ENCODE measurements at places on chromosomes 6 and 20. TPM values are rescaled to one million over a fixed set of nuclear protein-coding genes. Genes with fewer than 3 reads are reported as not detected.

Gene PLTP
- 1.6 TPM for total RNA-seq

Gene BPI
- total RNA-seq: not detected

Gene FAM217A
- total RNA-seq: not detected

Gene FOXQ1
- total RNA-seq: 5.2 TPM

Gene PI16
- not detected for total RNA-seq

Gene PEX3
- total RNA-seq: 12.7 TPM

Gene CST1
- total RNA-seq: 0.84 TPM

Gene TRIM15
- total RNA-seq: not detected

Gene GPSM3
- 0.30 TPM for total RNA-seq

Gene BAG2
- total RNA-seq: 6.9 TPM

Gene IL17F
- total RNA-seq: not detected

Gene NMBR
- not detected for total RNA-seq

Gene RALY
- 159 TPM for total RNA-seq

Gene NXT1
- 53.2 TPM for total RNA-seq

Gene MATN4
- total RNA-seq: 0.09 TPM

Gene BTN1A1
- total RNA-seq: not detected

Gene BHLHE23
- not detected for total RNA-seq

Gene DTNBP1
- total RNA-seq: 14.6 TPM

Gene FAM83D
- total RNA-seq: 63.6 TPM

Gene TAGAP
- not detected for total RNA-seq

Gene ZNF831
- total RNA-seq: not detected

Gene PNISR
- 31.5 TPM for total RNA-seq

Gene SLA2
- 0.12 TPM for total RNA-seq

Gene KCNK16
- not detected for total RNA-seq

Gene RSPH9
- total RNA-seq: 0.34 TPM

Gene HAO1
- not detected for total RNA-seq

All from A549 treated with Mapracorat at 1 μM for 4 hours (cell line).